Stimulated activated naive B cell treated with anti-CD40 and anti-IgM and Interleukin-4, amounts not matched to agents 10 μg/mL and 1 μg/mL and 100 μg/mL, for 72 hours (primary cell): ENCODE measurements at places on chromosomes 7 and 10.

GRCh38 chr10:93198401-93199131, 124.9 kb downstream of the CYP26A1 start:
- peak overlapping the region; percentile 20 for H3K4me3 ChIP-seq
- H3K4me1 ChIP-seq = peaks cover 17% of the 10 kb centered on the region
- no peak overlapping the region for H3K27ac ChIP-seq

DNA sequence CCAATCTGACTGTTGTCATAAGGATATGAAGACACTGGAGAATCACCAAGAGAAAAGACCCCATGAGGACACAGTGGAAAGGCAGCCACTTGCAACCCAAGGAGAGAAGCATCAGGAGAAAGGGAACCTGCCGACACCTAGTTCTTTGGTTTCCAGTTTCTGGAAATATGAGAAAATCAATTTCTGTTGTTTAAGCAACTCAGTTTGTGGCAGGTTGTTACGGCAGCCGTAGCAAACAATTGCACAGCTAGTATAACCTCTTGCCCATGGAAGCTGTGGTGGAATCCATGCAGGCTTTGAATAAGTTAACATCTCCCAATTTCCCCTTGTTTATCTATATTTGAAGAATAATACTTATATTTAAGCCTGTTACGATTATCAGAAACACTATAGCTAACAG, 1103.0 kb upstream of the PHF14 start:
- no peaks in the 10 kb centered on the region for H3K27me3 ChIP-seq
- no peak overlapping the region for H3K27ac ChIP-seq
- H3K4me1 ChIP-seq = no peaks in the 10 kb centered on the region
- no peak for DNase-seq
- no peak overlapping the region for H3K4me3 ChIP-seq

DNA sequence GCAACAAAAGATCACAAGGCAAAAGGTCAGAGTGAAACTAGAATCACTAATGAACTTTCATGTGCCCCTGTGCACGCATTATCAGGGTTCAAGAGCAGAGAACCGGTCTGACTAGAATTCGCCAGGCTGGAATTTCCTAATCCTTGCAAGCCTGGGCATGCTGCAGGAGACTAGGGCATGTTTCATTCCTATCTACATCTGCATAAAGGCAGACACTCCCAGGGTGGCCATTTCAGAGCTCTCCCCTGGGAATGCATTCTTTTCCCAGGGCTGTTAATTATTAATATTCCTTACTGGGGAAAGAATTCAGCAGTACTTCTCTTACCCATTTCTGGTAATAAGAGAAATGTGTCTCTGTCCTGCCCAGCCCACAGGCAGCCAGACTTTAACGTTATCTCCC, 90.5 kb downstream of the CDC14C start:
- no peaks in the 10 kb centered on the region for H3K36me3 ChIP-seq
- H3K4me1 ChIP-seq = no peaks in the 10 kb centered on the region
- no peaks in the 10 kb centered on the region for H3K27me3 ChIP-seq

DNA sequence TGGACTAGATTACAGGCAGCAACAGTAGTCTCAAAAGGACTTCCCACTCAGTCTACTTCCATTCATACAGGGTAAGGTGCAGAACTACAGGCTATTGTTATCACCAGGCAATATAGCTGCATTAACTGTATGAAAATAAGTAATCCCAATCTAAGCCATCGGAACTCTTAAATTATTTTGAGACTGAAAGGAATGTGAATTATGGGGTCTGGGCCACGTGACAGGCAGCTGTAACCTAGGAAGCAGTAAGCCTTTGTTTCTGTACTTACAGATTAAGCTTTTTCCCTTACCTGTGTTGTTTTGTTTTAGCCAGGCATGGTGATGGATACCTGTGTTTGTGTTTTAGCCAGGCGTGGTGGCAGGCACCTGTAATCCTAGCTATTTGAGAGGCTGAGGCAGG, 152.4 kb upstream of the TRIM24 start:
- no peak for DNase-seq
- H3K4me1 ChIP-seq = no peaks in the 10 kb centered on the region
- no peak overlapping the region for H3K4me3 ChIP-seq

DNA sequence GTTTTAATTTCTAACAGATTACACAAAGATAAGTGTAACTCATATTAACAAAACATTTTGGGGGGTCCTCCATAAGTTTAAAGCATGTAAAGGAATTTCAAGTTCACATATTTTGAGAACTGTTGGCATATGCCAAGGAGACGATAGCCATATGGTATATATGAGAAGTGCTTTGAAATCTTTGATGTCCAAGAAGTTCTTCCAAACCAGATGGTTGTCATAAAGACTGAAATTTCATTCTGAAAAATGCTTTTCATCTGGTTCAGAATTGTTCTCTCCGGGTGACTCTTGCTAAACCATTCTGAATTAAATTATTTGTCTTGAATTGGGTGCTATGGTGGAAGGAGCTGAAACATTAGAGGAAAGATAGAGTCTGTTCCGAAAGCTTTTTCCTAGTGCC, 513.0 kb upstream of the AKR1E2 start:
- no peaks in the 10 kb centered on the region for H3K27me3 ChIP-seq
- no peaks in the 10 kb centered on the region for H3K4me1 ChIP-seq
- H3K36me3 ChIP-seq = no peaks in the 10 kb centered on the region
- H3K4me3 ChIP-seq = no peak overlapping the region
- H3K27ac ChIP-seq = no peak overlapping the region

- H3K4me1 ChIP-seq = no peaks in the 10 kb centered on the region
- peaks cover 12% of the 10 kb centered on the region for H3K27me3 ChIP-seq
- H3K4me3 ChIP-seq = no peak overlapping the region
- H3K27ac ChIP-seq = no peak overlapping the region
- no peaks in the 10 kb centered on the region for H3K36me3 ChIP-seq
Observed at GRCh38 chr7:94675356-94675755, 19.4 kb upstream of the SGCE start.

DNA sequence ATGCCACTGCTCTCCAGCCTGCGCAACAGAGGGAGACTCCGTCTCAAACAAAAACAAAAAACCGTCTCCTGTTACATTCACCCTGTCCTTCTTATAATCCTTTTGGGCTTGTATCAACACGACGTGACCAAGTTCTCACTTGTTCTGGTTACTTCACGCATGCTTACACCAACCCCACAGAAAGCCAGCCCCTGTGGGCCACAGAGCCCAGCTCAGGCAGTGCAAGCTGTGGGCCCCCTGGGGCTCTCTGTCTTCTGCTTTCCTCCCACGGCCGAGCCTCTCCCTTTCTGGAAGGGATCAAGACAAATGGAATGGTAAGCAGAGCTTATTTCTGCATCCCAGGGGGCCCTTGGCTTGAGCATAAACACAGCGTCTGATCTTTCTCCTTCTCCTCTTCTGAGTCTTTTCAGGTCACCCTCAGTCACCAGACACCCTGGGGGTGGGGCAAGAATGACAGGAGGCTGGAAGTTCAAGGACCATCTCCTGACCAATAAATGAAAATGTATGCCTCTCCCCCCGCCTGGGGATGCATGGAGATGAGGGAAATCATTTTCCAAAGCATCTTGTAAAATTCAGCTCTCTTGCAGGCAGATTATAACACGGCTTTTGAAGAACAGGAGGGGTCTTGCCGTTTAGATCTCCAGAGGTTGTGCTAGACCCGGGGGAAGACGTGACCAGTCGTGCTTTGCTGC, 19.0 kb upstream of the TRIM56 start:
- H3K27ac ChIP-seq = no peak overlapping the region
- no peaks in the 10 kb centered on the region for H3K4me1 ChIP-seq
- DNase-seq = no peak
- peaks cover 50% of the 10 kb centered on the region for H3K27me3 ChIP-seq

GRCh38 chr7:40647719-40648118, 512.9 kb downstream of the SUGCT start:
- no peaks in the 10 kb centered on the region for H3K27me3 ChIP-seq
- no peak for DNase-seq
- no peak overlapping the region for H3K4me3 ChIP-seq
- peaks cover 3% of the 10 kb centered on the region for H3K4me1 ChIP-seq

GRCh38 chr10:132546567-132547420, 9.2 kb downstream of the INPP5A start:
- peak; percentile 64 for DNase-seq
- H3K4me1 ChIP-seq = peaks cover 18% of the 10 kb centered on the region
- peak overlapping the region; percentile 93 for H3K27ac ChIP-seq
- H3K4me3 ChIP-seq = peak overlapping the region; percentile 72
- peaks cover 25% of the 10 kb centered on the region for H3K36me3 ChIP-seq
- no peaks in the 10 kb centered on the region for H3K27me3 ChIP-seq

- no peak for DNase-seq
- H3K27me3 ChIP-seq = no peaks in the 10 kb centered on the region
- H3K27ac ChIP-seq = no peak overlapping the region
- H3K4me1 ChIP-seq = no peaks in the 10 kb centered on the region
Observed at GRCh38 chr7:37817996-37818720, 30.2 kb upstream of the NME8 start.

DNA sequence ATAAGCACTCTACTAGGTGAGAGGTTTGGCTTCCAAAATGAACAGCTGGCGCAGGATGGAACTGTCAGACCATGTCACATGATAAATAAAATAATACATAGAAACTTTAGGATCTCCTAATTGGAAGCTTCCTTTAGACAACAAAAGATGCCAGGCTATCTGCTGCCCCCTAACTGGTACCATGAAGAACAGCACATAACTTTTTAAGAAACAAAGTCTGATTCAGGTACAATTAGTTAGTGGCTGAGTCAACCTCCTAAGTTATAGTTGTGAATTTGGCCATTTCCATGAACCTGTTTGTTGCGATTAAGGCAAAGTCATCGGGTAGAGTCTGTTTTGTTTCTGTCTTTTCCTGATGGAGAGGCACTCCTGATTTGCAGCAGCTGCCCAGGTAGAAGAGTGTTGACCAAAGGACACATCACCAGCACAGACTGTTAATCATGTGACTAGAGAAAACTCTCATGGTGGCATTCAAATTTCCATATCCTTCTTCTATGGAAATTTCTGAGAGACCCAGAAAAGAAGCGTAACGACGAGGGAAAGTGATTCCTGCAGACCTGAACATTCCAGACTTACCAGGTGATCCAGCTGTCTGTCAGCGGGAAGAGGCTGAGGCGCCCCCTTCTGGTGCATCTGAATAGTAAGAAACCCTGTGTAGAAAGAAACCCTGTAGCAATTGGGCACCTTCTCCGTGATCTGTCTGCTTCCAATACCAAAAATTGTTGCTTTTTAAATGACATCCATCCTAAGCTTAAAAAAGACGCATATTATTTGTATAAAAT, 8.6 kb upstream of the INHBA start:
- no peak for DNase-seq
- H3K27ac ChIP-seq = no peak overlapping the region
- peaks cover 2% of the 10 kb centered on the region for H3K4me1 ChIP-seq
- no peaks in the 10 kb centered on the region for H3K36me3 ChIP-seq
- H3K27me3 ChIP-seq = peaks cover 23% of the 10 kb centered on the region
- H3K4me3 ChIP-seq = no peak overlapping the region

GRCh38 chr10:100008708-100009282, 952 bp downstream of the DNMBP start:
- peak overlapping the region; percentile 96 for H3K4me3 ChIP-seq
- H3K27me3 ChIP-seq = no peaks in the 10 kb centered on the region
- DNase-seq = no peak
- peaks cover 1% of the 10 kb centered on the region for H3K36me3 ChIP-seq
- H3K27ac ChIP-seq = peak overlapping the region; percentile 82
